ENCODE measurements at places on chromosomes 5 and 9. TPM values are rescaled to one million over a fixed set of nuclear protein-coding genes. Genes with fewer than 3 reads are reported as not detected.

FAM81B gene
- total RNA-seq = 0.73 TPM

IL13 gene
- total RNA-seq = not detected

GRIN1 gene
- 23.6 TPM for total RNA-seq

SOX30 gene
- total RNA-seq = 0.18 TPM

IL9 gene
- total RNA-seq = not detected

SLC6A3 gene
- 0.18 TPM for total RNA-seq

BTNL8 gene
- total RNA-seq = not detected

SDHA gene
- 70.0 TPM for total RNA-seq
